Fibroblast of the aortic adventitia (primary cell): ENCODE measurements at places on chromosomes 6 and 20. TPM values are rescaled to one million over a fixed set of nuclear protein-coding genes. Genes with fewer than 3 reads are reported as not detected.

GRCh38 chr6:30194797-30195690 is 18.2 kb downstream of the TRIM26 start:
- DNase-seq: no peak

- no peak for DNase-seq
Observed at GRCh38 chr20:52621401-52621800, 350.8 kb upstream of the TSHZ2 start.

GRCh38 chr6:157517601-157518359 is 136.8 kb downstream of the ZDHHC14 start:
- no peak for DNase-seq

DNA sequence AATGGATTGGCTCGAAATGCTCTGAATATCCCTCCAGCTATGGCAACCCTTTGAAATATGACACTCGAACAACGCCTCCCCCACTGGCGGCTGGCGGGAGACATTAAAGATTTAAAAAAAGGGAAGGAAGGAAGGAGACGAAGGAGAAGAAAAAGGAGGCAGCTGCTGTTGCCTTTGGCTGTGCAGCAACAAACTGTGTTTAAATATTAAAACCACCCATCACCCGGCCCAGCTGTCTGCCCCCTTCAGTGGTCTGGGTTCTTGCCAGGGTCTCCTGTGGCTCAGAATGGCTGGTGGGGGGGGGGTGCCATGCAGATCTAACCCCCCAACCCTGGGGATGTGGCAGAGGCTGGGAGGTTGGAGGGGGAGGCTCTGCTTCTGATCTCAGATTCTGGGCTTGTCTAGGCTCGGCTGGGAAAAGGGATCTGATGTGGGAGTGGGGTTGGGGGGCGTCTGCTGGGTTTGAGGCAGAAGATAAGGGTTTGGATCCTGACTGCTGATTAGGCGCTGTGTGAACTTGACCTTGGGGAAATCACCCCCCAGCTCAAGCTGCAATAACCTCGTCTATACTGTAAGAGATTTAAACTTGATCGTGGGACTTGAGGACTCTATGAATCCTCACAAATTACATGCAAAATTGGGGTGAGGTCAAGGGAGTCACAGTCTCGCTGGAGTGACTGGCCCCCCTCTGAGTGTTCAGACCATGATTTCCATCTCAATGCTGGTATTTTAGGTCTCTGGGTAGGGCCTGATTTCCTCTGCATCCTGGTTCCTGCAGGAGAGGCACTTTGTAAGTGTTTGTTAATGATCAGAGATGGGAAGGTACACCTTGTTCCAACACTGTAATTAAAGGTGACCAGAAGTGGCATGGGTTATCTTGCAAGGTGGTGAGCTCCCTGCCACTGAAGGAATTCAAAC is 40.3 kb upstream of the BLCAP start:
- DNase-seq: no peak

GRCh38 chr6:31769684-31770371 is 7.3 kb downstream of the VWA7 start:
- DNase-seq: peak; percentile 35

GRCh38 chr6:134074151-134075055 is 22.0 kb upstream of the SLC2A12 start:
- DNase-seq: no peak

GRCh38 chr20:48791666-48792071 is 36.1 kb downstream of the PREX1 start:
- peak; percentile 90 for DNase-seq

DNA sequence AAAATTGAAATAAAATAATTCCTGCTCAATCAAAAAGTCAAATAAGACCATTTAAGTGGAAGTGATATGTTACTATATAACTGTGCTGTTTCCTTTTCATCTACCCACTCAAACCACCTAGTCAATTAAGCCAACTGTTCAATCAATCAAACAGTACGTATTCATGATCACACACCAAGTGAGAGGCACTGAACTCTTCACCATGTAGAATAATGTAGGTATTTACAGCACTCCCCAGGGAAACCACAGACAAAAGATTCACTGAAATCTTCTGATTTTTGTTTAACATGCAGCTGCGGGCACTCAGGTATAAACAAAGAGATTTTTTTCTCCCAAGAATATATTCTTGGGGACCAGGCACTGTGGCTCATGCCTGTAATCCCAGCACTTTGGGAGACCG is 21.3 kb upstream of the OPRM1 start:
- DNase-seq: no peak

Gene FAM83C
- not detected in 2 replicates for total RNA-seq

Gene GSTA4
- 46.3 and 89.6 TPM in 2 replicates for total RNA-seq

Gene BHLHE23
- not detected in 2 replicates for total RNA-seq
